GM20000 (cell line): ENCODE measurements at places on chromosomes 1 and 21.

DNA sequence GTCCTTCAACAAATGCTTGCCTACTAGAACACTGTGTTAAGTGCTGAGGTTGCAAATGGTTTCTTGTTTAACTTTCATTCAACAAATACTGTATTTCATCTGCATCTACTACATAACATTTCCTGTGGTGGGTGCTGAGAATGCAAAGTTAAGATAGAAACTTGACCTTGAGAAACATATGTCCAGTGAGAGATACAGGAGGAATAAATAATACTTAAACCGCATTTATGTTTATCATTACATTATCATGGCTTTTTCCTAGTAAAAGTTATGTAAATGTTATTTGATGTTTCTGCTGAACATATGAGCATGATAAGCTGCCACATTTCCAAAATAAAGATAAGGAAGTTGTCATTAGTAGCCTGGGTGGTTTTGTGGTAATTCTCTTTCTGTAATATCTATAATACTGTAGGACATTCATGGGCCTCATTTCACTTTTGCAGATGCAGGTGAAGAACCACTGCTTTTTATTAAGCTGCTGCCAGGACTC lies 590.4 kb downstream of the PLPP3 start:
- DNase-seq: no peak

DNA sequence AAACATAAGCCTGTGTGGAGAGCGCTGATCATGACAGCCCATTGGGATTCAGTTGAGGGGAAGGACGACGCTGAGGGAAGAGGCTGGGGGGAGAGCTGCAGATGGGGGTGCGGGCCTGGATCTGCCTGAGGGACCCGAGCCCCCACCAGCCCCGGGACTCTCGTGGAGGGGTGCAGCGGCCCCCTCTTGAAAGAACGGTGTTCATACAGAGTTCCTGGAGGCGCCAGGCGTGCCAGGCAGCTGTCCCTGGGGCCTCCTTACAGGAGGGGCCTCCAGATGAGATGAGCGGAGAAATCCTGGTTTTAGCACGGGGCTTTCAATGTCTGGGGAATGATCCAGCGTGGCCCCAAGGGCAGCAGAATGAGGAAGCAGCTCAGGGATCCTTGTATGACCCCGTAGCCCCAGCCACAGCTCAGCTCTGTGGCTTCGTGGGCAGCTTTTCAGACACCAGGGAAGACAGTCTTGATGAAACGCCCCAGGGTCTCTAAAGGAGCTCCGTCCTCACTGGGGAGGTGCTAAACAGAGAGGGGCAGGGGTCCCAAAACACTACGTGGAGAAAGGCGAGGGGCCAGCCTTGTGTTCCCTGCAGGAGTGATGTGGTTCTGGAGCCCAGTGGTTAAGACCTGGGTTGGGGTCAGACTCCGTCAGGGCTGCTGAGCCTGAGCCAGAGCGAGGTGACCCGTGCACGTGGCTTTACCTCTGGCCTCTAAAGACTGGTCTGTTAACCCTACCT lies 7.2 kb upstream of the DSCAM start:
- DNase-seq: no peak

DNA sequence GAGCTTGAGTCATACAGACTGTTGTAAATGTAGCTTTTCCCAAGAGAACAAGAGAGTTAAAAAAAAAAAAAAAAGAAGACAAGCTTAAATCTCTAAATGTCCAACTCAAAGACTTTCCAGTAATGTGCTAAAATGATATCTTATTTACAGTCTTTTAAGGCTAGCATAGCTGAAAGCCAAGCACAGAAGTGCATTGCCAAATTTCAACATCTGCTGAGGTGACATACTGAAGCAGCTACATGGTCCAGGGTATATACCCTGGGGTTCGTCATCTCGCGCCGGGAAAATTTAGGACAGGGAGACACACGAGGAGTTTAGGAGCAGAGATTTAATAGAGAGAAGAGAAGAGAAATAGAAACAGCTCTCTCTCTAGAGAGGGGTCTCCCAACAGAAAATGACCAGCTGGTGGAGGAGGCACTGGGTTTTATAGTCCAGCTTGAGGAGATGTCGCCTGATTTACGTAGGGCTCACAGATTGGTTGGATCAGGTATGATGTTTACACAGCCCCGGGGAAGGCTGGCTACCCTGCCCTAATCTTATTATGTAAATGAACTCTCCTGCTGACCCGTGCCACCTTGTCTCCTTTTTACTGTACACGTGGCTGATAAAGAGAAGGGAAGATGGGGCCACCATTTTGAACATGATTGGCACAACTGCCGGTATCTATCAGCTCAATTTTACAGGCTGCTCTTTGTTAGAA lies 172.7 kb downstream of the TRIM33 start:
- no peak for DNase-seq

- no peak for DNase-seq
Observed at GRCh38 chr21:44368711-44369446, 15.5 kb downstream of the TRPM2 start.

DNA sequence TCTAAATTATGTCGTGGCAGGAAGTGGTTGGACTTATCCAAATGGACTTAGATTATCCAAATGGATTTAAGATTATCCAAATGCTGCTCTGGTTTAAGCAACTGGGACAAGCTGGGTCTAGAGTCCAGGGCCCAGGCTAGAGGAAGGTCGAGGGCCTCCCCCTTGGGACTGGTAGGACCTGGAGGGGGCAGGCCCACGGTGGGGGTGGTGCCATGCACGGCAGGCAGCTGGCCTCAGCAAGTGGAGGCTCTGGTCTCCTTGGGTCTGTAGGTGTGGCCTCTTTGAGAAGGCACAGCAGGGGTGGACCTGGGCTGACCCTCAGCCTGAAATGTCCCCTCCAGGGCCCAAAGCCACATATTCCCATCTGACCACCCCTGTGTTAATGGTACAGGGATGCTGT lies 29.8 kb downstream of the PADI6 start:
- DNase-seq: no peak

DNA sequence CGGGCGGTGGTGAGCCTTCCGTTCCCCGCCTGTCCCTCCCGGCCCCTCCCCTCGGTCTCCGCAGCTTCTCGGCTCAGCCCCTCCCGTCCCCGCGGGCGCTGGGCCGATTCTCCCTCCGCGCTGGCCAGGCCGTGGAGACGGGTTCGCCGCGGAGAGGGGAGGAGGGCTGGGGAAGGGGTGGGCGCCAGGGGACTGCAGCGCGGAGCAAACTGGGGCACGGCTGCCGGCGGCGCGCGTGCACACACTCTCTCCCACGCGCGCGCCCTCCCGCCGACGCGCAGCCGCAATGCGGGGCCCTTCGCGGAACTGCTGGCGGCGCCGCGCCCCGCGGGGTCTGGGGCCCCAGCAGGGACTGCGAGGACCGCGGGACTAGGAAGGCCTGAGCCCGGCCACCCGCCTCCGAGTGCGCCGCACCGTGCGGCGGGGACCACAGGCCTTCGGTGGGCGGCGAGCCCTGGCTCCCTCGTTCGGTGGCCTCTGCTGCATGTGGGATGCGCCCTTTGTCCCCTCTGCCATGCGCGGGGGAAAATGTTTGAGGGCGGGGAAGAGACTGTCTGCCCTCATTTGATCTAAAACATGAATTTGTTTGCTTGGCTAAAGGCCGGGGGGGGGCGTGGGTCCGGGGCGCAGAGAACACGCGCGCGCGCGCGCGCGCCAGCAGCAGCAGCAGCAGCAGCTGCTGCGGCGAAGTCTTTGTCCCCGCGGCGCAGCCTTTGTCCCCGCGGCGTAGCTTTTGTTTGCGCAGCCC lies 90.7 kb upstream of the VAMP3 start:
- peak; percentile 70 for DNase-seq

- DNase-seq: peak; percentile 9
Observed at GRCh38 chr1:116257341-116257767, 115.7 kb upstream of the ATP1A1 start.

DNA sequence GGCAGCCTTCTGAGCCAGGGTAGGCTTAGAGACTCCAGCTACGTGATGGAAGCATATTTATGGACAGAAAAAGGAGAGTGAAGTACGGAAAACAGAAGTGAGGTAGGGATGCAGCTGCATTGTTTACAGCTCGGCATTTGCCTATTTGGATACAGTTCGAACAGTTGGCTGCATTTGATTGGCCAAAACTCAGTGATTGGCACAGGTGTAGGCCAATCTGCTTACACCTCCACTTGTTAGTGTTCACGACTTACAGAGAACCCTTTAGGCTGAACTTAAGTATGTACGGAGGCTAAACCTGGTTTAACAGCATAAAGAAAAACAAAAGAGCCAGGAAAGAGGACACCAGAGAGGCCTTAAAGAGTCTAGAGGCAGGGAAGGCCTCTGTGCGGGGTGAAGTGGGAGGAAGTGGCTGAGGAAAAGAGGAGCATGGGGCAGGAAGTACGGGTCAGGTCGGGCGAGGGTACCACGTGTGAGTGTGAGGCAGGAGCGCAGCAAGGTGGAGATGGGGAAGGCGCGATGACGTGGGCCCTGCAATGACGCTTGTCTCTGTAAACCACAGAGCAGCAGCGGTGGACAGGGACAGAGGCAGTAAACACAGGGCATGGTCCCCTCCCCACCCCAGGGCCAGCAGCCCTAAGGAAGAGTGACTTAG lies 32.0 kb downstream of the RSPH1 start:
- no peak for DNase-seq

GRCh38 chr1:109641861-109642260 lies 14.0 kb upstream of the GSTM4 start:
- DNase-seq: no peak

DNA sequence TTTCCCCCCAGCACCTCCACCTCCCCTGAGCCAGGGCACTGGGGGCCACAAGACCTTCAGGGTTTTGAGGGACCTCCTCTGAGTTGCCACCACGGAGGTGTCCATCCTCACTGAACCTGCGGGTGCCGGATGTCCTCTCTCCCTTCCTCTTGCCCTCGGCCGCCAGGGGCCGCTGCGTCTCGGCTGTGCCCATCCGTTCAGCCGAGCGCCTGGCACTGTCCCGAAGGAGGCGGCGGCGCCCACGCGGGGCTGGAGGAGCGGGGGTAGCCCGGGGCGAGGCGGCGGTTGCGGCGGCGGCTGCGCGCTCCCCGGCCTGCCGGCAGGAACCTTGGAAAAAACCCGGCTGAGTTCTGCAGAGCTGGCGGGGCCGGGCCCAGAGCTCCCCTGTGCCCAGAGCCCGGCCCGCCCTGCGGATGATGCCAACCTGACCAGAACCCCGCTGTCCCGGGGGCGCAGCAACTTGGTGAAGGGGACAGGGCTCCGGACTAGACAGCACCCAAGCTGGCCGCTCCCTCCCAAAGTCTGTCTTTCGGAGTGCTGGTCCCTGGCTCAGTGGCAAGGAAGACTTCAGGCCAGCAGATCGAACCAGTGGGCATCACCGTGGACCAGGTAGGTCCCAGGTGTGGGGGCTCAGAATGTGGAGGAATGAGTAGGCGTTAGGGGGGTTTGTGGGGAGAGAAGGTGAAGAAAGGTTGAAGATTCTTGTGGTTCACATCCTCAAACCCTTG lies 3.7 kb upstream of the PPM1J start:
- peak; percentile 87 for DNase-seq
